ENCODE measurements at places on chromosomes 1 and 21.
A peak's percentile ranks its signal among the peaks of the same experiment; 100 is the strongest.

GRCh38 chr1:70818401-70818800 lies 229.2 kb downstream of the PTGER3 start:
- peak; percentile 74 for DNase-seq

- no peak for DNase-seq
Measured at GRCh38 chr1:112342558-112342957, 53.5 kb upstream of the CTTNBP2NL start.

GRCh38 chr1:247747616-247748015 lies 325 bp downstream of the OR14A2 start:
- no peak for DNase-seq

- peak; percentile 60 for DNase-seq
Measured at GRCh38 chr1:167554028-167554779, 642 bp upstream of the CREG1 start.

DNA sequence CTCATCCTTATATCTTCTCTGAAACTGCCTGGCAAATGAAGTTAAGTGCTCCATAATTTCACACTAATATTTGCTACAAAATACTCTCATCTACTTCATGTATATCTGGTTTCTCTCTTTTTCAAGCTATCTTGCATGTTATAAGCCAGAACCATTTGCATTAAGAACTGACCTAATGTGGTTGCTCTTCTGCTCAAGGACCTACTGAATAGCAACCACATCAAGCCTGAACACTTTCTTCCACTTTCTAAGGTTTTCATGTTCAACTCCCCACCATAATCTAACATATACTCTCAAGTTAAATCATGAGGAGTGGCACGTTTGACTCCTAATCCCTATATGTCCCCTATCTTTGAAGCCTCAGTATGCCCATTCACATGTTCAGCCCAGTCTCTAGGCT lies 27.2 kb downstream of the RGS1 start:
- DNase-seq, result no peak

GRCh38 chr1:167755654-167756053 lies 33.9 kb downstream of the MPZL1 start:
- DNase-seq, result no peak

- peak; percentile 86 for DNase-seq
Measured at GRCh38 chr1:101314244-101314643, 77.4 kb downstream of the S1PR1 start.

DNA sequence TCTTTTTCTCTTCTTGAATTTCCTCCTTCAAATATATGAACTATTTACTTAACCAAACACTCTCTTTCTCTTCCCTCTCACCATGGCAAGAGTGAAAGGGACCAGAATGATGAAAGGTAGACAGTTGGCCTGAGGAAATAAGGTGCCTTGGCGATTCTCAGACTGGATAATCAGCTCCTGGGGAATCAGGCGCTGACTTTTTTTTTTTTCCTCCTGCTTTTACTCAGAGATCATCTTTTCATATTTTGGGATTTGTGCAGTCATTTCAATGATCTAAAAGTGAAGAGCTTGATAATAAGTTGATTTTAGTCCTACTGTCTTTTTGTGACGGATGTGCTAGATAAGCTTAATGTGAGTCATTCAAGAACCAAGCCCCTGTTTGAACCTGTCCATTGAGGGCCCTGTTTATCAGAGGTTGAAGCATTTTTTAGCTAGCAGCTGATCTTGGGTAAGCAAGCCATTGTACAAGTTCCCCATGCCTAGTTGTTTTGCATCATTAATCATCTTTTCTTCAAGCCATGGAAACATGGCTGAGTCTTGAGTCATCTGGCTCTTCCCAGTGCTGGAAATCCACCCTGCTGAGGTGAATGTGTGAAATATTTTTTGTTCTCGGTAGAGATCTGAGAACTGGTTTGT lies 40.8 kb downstream of the ITSN1 start:
- DNase-seq, result peak; percentile 60

DNA sequence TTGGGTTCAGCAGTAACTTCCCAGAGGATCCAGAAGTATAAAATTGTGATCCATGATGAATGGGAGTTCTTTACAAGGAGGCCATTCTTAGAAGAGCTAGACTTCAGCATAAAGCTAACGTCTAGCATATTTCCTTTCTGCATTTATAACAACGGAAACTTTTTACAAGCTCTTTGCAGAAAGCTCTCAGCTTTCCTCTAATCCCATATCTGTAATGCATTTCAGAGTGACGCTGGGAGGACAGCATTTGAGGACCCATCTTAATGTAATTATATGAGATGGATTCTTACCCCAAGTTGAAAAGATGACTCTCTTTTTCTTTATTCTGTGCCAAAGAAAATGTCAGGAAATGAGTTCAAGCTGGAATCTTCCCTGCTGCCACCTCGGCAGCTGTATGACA lies 132.0 kb upstream of the CACHD1 start:
- no peak for DNase-seq

GRCh38 chr1:229385853-229386456 lies 43.1 kb upstream of the CCSAP start:
- no peak for DNase-seq

- no peak for DNase-seq
Measured at GRCh38 chr1:29542548-29542947, 306.2 kb downstream of the PTPRU start.

- DNase-seq, result peak; percentile 53
Measured at GRCh38 chr1:163410073-163410999, 88.6 kb downstream of the NUF2 start.

DNA sequence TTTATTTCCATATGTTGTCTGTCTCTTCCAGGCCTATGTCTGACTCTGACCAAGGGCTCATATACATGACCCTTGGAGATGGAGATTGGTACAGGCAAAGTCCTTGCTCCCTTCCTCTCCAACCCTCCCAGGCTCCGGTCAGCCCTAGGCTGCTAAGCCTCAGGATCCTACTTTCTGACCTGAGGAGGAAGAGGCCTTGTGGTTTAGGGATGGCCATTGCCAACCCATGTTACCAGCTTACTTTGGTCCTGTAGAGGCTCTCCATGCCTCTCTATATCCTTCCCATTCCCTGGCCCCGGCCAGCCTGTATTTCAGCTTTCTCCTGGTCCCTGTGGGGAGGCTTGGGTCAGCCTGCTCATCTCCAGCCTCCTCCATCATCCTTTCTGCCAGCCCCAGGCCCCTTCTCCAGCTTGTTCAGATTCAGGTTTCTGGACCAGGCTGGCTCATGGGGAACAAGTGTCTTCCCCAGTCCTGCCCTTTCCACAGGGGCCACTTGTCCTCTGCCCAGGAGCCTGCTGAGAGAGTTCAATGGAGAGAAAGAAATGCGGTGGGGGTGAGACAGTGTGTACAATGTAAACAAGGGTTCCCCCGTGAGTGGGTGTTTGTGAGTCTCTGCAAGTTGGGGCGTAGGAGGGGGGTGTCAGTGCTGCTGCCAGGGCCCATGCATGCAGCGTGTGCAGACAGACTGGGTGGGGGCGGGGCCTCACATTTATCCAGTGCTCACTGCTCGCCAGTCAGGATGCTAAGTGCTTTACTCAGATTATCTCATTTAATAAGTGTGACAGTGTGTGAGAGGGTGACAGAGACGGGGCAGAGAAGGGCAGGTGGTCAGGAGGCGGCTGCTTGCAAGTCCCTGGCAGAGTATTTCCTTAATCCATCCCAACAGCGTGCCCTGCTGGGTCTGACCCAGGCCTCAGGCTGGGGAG lies 31.3 kb upstream of the FOXO6 start:
- DNase-seq, result no peak

DNA sequence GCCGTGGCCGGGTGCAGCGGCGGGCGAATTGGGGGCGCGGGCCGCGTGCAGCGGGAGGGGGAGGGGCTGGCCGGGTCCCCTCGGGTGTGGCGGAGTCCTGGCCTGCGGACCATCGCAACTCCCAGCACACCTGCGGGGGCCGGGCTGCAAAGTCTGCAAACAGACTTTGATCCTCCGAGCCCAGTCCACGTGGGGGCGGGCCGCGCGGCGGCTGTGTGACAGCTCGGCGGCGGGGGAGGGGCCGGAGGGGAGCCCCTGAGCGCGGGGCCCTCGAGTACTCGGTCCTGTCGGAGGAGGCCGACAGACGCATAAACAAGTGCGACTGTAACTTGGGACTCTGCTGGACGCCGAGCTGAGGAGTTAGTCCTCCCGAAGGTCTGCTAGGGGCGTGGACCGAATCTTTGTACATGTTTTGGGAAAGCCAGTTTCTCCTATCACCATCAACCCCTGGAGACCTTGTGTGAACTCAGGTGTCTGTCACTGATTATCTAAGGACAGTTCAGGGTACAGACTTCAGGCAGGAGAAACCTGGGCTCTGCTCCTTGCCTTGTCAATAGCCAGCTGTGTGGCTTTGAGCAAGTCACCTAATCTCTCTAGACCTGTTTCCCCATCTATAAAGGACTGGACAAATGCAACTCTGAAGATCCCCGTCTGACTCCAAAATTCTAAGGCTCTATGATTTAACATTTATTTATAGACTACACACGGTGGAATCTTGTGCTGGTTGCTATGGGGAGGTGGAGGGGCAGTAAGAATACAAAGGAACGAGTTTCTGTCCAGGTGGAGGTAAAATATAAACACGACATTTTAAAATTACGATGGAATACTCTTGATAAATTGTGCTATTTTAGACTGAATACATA lies 710 bp upstream of the SLC30A1 start:
- DNase-seq, result peak; percentile 15
